ENCODE measurements at places on chromosomes 2 and 18.

DNA sequence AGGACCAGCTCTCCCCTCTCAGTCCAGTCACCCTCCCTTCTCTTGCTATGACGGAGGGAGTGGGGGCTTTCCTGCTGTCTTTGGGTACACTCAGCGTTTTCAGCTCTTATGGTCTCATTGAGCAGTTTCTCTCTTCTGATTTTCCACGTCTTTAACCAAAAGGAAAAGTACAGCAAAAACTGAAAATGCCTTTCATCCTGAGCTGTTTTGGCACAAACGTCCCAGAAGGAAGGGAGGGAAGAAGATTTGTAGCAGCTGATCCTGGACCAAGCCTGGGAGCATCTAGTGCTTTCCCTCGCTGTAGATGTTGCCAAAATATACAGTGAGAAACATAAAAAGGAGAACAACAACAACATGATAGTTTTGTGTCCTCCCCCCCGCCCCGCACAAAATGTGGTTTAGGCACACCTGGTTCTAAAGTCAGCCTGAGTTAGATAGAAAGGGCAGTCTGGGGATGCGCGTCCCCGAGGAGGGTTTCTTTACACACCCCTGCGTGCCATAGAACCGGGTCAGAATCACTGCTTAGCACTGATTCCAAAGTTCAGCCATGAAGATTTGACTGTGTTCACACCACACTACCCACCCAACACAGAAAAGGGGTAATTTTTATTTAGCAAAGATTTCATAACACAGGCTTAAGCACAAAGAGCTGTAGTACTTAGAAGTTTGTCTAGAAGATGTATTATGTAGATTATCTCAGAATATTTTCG is 53.4 kb downstream of the SLC40A1 start:
- peak; percentile 26 for DNase-seq

- DNase-seq = peak; percentile 57
Observed at GRCh38 chr2:96870626-96871255, 861 bp upstream of the SEMA4C start.

GRCh38 chr2:110101901-110102803 is 13.5 kb downstream of the MALL start:
- DNase-seq = no peak

DNA sequence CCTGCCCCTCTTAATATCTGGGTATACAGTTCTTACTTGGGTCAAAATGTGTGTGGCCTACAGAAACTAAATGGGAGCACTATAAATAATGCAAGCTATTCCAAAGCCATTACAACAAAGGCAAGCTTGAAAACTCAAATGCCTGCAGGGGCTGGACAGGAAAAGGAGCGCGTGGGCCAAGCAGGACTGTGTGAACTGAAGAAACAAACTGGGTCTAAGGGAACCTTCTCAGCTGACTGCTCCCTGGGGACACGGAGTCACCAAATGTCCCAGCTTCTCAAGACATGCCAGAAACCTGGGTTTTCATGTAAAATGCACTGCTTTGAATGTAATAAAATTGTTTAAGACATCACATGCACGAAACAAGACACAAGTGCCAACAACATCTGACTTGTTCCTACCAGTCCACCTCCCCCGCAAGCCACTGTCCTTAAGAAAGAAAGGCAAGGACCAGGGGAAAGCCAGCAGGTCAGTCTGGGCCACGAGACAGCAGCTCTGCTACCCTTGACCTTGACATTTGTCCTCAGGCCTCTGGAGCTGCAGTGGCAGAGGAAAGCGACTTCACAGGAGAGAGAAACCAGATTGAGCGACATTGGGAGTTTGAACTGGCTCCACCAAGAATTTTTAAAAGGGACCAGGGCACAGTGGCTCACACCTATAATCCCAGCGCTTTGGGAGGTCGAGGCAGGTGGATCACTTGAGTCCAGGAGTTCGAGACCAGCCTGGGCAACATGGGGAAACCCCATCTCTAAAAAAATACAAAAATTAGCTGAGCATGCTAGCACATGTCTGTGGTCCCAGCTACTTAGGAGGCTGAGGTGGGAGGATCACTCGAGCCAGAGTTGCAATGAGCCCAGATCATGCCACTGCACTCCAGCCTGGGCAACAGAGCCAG is 89.7 kb upstream of the SH3BP4 start:
- DNase-seq = peak; percentile 41

DNA sequence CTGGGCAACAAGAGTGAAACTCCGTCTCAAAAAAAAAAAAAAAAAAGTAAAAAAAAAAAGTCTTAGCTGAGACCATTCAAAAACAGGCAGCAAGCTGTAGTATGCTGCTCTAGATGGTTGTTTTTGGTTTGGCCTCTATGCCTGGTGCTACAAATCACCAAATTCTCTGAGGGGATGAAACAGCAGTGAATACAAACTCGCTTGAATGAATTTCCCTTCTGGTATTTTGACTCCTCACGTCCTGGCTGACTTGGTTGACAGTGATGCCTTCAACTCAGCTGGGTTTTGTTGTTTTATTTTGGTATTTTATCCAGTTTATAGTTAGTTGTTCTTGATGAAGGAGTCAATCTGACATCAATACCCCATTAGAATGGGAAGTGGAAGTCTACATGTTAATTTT is 3.3 kb upstream of the TCF7L1 start:
- no peak for DNase-seq

DNA sequence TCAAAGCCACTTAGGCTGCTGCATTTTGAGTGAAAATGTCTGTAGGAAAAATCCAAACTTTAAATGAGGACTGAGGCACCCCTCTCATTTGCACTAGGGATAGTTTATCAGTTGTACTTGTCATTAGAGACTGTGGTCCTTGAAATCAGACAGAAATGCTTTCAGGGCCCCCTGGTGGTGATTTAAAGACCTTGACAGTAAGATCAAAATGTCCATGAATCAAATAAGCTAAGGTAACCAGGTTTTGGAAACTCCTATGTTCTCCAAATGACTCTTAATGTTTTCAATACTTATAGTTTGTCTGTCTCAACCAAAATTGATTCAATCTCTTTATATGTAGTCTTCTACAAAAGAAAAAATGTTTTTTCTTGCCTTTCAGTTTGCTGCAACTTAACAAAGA is 28.8 kb upstream of the DDX18 start:
- DNase-seq = no peak

DNA sequence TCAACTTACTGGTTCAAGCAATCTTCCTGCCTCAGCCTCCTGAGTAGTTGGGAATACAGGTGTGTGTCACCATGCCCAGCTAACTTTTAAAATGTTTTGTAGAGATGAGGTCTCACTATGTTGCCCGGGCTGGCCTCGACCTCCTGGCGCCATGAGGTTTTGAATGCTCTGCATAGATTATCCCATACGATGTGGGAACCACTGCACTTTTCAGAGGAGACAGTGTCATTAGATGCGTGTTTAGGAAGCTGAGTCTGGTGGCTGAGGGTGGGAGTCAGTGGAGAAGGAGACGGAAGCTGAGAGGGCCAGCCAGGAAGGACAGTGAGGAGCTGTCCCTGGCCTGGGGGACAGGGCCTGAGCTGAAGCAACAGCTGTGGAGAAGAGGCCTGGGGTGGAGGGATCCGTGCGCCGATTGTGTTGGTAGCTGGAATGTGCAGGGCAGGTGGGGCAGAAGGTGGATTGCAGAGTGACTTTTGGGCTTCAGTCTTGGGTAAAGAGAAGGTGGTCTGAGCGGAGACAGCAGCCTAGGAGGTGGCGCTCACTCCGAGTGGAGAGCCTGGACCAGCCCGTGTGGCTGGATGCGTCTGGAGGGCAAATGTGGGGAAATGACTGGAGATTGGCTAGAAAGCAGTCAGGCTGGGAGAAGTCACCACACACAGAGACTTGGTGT is 68.0 kb downstream of the LDLRAD4 start:
- DNase-seq = no peak

DNA sequence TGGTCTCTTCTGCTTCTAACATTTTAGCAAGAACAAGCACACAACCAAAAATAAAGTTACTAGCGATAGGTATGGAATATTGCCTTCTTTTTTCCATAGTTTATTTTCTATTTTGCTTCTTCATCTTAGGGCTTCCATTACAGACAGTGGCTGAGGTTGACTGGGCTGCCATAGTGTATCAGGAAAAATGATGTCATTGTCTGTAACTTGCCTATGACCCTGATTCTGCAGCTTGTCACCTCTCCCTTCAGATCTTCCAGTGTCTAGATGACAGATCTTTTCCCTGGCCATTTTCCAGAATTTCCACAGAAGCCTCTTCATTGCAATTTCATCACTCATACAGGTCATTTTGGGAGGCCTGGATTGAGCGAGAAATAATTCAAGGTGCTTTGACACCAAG is 308.5 kb downstream of the EPHA4 start:
- DNase-seq = no peak

- no peak for DNase-seq
Observed at GRCh38 chr2:111657351-111657975, 226.5 kb downstream of the ANAPC1 start.

DNA sequence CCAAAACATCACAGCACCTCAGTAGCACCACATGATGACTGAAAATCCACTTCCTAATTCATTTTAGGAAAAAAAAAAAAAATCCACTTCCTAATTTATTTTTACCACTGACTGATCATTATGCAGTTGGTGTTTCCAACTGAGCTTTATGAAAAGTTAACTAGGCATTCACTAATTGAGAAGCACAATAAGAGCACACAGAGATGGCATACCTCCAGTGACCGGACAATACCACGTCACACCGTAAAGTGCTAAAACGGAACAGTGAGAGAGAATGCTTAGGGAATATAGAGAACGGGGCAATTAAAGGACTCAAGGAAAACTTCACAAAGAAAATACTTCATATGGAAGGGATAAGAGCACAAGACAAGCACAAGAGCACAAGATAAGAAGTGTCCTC is 212.5 kb downstream of the NBAS start:
- no peak for DNase-seq

DNA sequence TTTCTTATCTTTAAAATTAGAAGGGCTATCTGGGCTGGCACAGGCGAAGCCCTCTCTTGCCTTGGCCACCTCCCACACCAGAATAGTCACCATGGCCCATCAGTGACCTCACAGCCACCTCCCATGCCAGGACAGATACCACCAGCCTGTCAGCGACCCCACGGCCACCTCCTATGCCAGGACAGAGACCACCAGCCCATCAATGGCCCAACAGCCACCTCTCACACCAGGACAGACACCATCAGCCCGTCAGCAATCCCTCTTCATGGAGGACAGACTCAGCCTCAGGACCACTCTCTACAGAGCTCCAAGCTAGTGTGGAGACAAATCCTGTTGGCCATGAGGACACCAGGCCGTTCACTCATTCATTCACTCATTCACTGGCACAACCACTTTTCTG is 74.6 kb downstream of the ASB1 start:
- DNase-seq = no peak

- no peak for DNase-seq
Observed at GRCh38 chr2:104577143-104577542, 276.8 kb upstream of the POU3F3 start.

GRCh38 chr2:16256601-16257321 is 316.4 kb downstream of the MYCN start:
- peak; percentile 79 for DNase-seq

DNA sequence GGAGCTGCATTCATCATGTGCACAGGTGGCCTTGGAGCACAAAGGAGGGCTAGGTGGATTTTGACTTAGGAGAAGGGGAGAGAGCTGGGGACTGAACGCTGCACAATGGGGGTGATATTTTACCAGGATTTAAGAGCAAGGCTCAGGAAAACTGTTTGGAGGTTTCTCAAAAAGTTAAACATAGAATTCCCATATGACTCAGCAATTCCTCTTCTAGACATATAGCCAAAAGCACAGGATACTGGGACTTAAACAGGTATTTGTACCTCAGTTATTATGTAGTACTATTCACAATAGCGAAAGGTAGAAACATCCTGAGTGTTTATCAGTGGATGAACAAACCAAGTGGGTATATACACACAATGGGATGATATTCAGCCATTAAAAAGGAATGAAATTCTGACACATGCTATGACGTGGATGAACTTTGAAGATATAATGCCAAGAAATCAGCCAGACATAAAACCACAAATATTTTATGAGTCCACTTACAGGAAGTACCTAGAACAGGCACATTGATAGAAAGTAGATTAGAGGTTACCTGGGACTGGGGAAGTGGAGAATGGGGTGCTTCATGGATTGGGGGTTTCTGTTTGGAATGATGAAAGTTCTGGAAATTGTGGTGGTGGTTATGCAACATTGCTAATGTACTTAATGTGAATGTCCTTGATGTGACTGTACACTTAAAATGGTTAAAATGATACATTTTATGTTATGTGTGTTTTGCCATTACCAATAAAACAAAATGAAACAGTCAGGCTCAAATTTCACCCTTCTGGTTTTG is 216.9 kb downstream of the HAUS1 start:
- DNase-seq = no peak

GRCh38 chr2:155525199-155525598 is 807.3 kb downstream of the NR4A2 start:
- peak; percentile 15 for DNase-seq

- peak; percentile 35 for DNase-seq
Observed at GRCh38 chr2:127220768-127221527, 849 bp upstream of the CYP27C1 start.

DNA sequence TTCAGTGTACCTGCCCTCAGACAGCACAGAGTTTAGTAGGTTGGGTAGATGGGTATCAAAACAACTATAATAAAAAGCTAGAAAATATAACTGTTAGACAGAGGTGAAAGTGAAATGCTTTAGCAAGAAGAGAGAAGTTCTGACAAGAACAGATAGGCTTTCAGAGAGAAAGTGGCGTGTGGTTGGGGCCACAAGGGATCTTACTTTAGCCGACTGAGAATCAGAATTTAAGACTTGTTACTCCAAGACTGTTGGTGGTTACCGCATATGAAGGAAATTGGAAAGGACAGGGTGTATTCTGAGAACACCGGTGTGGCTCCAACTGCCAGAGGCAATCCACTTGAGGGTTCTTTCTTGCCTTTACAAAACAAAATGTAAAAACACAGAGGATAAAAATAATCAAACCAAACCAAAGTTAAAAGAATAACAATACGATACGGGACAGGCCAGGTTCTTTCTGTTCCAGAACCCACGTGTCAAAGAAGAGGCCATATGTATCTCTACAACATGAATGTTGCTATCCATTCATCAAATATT is 44.4 kb upstream of the AGPS start:
- no peak for DNase-seq

DNA sequence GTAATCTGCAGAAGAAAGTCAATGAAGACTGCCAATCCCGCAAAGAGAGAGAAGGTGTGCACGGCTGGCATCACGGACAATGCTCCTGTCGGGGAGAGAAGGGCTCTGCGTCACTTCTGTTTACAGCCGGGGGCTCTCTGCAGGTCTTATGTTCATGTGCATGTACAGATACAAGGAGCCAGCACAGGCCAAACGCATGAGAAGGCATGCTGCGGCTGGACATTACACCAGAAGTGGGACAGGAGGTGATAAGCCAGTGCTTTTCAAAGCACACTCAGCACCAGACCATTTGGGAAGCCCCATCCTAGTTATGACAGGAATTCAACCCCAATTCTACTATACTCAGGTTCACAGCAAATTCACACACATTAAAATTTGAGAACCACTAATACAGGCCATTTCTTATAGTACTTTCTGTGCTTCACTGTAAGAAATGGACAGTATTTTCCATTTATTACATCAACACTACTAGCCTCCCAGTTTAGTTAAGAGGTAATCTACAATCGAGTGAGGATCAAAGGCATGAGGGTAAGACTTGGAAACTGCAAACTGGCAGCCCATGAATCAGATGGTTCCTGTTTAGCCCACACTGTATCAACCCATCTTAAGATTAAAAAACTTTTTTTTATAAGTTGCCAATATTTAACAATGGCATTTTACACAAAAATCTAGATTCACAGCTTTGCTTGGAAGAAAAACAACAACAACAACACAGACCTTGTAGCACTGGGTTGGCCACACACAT is 38.2 kb downstream of the RMC1 start:
- DNase-seq = no peak

- no peak for DNase-seq
Observed at GRCh38 chr18:53838746-53839145, 385.7 kb downstream of the MBD2 start.

Data from right hindlimb (tissue), 1 donor.